Cardiac muscle cell (in vitro differentiated cells and primary cell): ENCODE measurements at places on chromosomes 4 and X.

DNA sequence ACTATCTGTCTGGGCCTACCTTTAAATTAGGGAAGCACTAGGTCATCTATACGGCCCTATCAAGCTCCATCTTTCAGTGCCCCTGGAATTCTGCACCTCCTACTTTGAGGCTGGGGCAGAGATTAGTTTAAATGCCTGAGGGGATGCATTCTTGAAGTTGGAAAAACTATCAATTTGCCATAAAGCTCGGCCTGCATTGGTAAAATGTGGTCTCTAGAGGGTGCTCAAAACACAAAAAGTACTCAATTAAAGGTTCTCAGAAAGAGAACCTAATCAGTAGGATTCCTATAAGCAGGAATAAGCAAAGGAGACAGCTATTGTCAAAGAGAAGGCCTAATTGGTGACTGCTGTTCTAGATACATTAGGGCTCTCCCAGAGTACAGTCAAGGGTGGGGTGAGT is 111.7 kb downstream of the AMER1 start:
- DNase-seq: peak; percentile 1

- no peak for DNase-seq
Observed at GRCh38 chrX:31545726-31546125, 473.9 kb upstream of the FTHL17 start.

- no peak for DNase-seq
Observed at GRCh38 chr4:770022-770421, 55.9 kb downstream of the CPLX1 start.

DNA sequence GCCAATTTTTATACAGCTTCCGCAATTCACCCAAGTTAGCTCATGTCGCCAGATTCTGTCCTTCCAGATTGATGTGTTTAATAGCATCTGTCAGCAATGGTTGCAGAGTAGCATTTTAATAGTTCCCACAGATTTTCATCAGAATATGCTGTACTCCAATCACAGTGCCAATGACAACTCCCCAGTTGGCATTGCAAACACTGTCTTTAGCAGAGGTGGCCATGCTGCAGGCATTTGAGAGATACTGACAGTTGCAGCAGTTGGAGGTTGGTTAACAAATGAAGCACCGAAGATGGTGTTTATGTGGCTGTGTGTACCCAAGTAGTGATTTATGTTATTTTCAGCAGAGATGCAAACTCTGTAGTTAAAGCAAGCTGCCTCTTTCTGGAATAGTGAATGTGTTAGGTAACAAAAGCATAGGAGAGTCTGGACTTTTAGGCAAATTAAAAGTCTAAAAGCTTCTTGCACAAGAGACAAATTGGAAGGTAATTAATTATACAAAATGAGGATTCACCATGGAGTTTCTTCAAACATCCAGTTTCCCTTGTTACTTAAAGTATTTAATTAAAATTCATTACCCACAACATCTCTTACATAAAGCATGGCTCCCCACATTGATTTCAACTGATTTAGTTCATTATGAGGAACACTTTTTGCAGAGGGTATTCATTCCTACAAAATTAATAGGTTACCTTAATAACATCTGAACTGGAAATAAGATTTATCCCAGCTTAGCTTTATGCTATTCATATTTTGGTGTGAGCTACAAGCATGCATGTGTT is 65.2 kb downstream of the PARM1 start:
- DNase-seq: no peak

GRCh38 chr4:17599826-17600225 is 14.6 kb upstream of the MED28 start:
- no peak for DNase-seq

- no peak for DNase-seq
Observed at GRCh38 chr4:76494871-76495590, 60.0 kb downstream of the SHROOM3 start.

GRCh38 chr4:26985873-26986272 is 125.2 kb downstream of the STIM2 start:
- no peak for DNase-seq

DNA sequence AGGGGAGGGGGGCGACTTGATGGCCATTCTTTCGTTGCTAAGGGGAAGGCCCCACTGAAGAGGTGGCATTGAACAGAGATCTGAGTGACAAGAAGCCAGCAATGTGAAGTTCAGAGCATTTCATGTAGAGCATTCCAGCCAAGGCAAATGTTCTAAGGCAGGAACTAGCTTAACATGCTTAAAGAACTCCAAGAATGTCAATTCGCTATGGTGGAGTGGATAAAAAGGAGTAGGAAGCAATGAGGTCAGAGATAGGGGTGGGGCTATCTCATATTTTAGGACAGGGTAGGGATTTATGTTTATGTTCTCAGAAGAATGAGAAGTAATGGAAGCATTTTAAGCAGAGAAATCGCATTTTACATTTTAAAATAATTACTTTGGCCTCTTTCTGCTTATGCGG is 130.9 kb downstream of the TTC29 start:
- no peak for DNase-seq

DNA sequence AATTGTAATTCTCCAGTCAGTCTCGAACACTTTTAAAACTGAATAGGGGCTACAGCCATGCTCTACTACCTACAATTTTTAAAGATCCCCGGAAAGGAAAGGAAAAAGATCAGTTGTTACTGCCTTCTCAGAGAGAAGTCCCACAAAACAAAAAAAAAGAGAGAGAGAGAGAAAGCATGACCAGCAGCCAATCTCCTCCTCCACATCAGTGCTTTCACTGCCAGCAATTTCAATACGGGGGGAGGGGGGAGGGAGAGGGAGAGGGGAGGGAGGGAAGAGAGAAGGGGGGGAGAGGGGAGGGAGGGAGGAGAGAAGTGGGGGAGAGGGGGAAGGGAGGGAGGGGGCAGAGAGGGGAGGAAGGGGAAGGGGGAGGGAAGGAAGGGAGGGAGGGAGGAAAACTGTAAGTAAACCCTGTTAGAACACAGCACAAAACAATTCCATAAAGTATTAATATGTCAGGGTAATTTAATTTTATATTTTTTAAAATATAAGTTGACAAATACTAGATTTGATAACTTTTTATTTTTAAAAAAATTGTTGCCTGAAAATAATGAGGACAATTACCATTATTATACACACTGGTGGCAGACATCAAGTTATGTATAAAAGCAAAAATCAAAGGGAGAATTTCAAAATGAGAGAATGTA is 108.0 kb downstream of the LRBA start:
- peak; percentile 46 for DNase-seq

DNA sequence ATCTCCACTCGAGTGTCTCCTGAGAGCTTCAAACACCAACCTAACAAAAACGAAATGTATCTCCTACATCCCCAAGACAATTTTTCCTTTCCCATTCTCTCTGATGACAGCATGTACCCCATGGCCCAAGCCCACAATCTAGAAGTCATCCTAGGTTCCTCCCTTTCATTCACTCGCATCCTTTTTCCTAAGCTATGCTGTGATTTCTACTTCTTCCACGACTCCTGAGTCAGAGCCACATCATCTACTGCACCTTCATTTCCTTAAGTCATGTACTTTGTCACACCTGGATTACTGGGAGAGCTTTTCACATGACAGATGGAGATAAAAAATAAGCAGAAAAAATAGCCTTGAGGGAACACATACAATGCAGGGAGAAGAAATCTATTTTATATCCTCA is 20.1 kb downstream of the C4orf36 start:
- DNase-seq: no peak

DNA sequence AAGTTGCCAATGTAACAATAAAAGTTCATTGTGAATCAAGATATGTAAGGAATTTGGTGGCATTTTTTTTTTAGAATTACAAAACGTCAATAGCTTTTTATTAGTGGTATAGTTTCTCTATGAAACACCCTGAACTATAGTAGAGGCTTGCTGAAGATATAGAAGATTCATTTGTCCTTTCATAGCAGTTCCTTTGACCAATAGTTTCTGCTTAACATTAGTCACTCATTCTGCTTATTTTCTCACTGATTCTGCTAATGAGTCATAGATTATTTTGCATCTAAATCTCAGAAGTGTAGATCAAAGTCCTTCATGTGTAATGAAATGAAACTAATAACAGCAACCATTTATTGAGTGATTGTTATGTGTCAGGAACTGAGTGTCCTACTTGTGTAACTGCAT is 205.0 kb upstream of the TET2 start:
- no peak for DNase-seq

DNA sequence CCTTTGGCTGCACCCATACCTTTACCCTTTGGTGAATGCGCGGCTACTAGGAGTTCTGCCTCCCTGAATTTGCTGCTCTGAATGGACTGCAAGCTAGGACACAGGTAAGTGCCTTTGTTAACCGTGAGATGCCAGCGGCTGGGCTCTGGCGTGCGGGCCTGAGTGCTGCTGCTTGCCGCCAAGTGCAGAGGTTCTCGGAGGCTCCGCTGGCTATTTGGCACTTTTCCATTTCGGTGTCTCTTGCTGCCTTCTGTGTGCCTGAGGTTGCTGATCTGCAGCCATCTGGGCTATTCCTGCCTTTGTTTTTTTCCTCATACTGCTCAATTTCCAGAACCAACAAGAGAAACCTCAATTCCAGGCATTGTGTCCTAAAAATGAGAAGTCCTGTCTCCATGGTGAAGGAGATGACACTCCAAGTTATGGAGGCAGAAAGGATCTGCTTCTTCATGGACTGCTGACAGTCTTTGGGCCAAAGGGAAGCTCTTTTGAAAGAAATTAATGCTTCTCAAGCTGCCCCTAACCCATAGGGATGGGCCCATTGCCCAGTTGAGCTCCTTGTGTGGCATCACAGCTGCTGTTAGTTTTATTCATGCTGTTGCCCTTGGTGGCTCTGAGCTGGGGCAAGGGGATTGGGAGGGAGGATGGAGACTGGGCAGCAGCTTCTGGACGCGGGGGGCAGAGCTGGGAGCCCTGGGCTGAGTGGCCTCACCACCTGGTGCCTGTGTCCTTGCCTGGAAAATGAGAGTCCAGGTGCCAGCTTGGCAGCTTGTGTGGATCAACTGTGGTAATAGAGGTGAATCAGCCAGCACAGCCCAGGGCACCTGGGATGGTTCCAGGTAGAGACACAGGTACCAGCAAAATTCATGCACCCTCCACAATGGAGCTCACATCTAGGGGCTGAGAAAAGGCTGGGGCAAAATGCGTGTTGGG is 3.8 kb upstream of the TBC1D14 start:
- DNase-seq: no peak

- no peak for DNase-seq
Observed at GRCh38 chr4:88212253-88212561, 53.8 kb upstream of the ABCG2 start.

GRCh38 chr4:32864713-32865351 is 2144.7 kb downstream of the PCDH7 start:
- DNase-seq: no peak

- DNase-seq: no peak
Observed at GRCh38 chr4:7171191-7171900, 21.0 kb upstream of the SORCS2 start.

- no peak for DNase-seq
Observed at GRCh38 chr4:36310793-36311192, 29.4 kb downstream of the DTHD1 start.

- DNase-seq: no peak
Observed at GRCh38 chrX:130594453-130594916, 192.7 kb downstream of the RBMX2 start.

DNA sequence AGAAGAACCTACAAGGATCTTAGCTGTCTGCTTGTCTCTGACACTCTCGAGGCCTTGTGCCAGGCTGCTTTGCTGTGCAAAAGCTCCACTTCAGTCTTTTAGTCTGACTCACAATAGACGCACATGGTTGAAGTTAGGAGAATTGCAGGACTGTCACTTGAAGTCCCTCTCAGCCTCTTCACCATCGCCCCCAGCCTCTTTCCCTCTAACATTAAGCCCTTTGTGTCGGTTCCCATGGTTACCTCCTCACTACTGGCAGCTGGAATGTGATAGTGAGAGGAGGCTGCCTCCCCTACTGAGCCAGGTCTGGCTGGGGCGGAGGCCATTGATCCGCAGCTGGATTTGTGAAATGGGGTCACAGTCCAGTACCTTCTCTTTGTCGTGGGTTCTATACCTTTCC is 201.8 kb downstream of the SOWAHB start:
- DNase-seq: peak; percentile 39

- no peak for DNase-seq
Observed at GRCh38 chrX:18672008-18672407, at the start of gene RS1. Gene RS1 (minus strand): TSS chrX:18672108. CDS start chrX:18672068, 40 bp downstream.

DNA sequence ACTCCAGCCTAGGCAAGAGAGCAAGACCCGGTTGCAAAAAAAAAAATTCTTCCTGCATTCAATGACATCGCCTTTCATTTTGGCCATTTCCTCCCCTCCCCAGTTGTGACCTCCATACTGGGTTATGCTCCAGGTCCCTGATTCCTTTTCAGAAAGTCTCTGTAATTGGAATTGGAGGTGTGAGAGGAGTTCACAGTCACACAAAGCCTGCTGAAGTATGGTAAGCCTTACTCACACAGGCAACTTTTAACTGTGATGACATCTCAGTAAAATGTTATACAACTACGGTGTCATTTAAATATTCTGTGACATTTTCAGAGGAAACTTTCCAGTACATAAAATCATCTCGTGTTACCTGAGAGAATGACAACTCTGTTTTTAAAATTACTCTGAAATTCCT is 73.6 kb downstream of the CEP44 start:
- DNase-seq: no peak

DNA sequence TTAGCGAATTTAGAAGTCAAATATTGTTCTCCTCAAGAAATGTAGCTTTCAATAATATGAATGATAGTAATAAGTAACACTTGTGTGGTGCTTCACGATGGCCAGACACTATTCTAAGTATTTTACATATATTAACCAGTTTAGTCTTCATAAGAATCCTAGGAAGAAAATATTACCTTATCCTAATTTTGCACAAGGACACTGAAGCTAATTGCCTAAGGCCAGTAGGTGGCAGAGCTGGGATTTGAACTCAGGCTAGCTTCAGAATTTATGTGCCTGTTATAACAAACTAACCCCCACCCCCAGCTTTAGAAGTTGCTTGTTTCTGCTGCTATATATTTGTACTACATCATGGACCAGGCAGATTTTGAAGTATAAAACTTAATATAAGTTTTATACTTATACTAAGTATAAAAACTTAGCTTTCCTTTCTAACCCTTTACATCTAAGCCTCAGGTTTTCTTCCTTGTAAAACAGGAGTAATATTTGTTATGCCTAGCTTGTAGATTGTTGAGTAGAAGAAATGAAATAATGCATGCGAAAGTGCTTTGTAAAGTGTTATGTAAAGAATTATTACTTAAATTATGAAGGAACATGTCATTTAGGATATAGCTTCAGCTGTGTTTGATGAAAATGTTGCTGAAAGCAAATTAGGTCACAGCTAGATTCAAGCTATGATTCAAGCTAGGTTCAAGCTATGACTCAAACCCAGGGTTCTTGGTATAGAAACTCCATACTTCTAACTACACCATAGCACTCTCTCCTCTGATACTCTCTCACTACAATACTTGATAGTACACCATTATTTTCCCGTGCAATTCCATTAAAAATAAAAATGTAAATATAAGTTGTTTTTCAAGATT is 4.2 kb upstream of the CDS1 start:
- peak; percentile 72 for DNase-seq
